A549 treated with dexamethasone at 1 μM for 4 hours (cell line): ENCODE measurements at places on chromosomes 4 and X. TPM values are rescaled to one million over a fixed set of nuclear protein-coding genes. Genes with fewer than 3 reads are reported as not detected.

LNX1 gene
- total RNA-seq, result 0.04 to 0.08 TPM in 2 of 5 replicates, not detected in the others

KIAA1210 gene
- total RNA-seq, result 0.01 to 0.02 TPM (median 0.01 TPM) in 3 of 5 replicates, not detected in the others

LDB2 gene
- total RNA-seq, result not detected in 5 replicates

SH3RF1 gene
- total RNA-seq, result 7.1 to 11.0 TPM (median 9.3 TPM) in 5 replicates

CDS1 gene
- 0.33 to 0.63 TPM (median 0.60 TPM) in 5 replicates for total RNA-seq

CT83 gene
- not detected in 5 replicates for total RNA-seq

FGF2 gene
- 27.3 to 61.3 TPM (median 49.2 TPM) in 5 replicates for total RNA-seq

PAGE5 gene
- not detected in 5 replicates for total RNA-seq

FGD1 gene
- total RNA-seq, result 4.6 to 8.0 TPM (median 6.9 TPM) in 5 replicates

HSFX3 gene
- not detected in 5 replicates for total RNA-seq

GUCY1A1 gene
- not detected in 5 replicates for total RNA-seq

KCND1 gene
- total RNA-seq, result 0.70 to 1.4 TPM (median 1.1 TPM) in 5 replicates

RASGEF1B gene
- total RNA-seq, result 0.04 to 0.05 TPM (median 0.05 TPM) in 4 of 5 replicates, not detected in the other

HERC6 gene
- 2.9 to 3.9 TPM (median 3.2 TPM) in 5 replicates for total RNA-seq

ADAM29 gene
- not detected in 5 replicates for total RNA-seq

MTNR1A gene
- 0.38 to 0.88 TPM (median 0.58 TPM) in 5 replicates for total RNA-seq

ZRSR2 gene
- 9.6 to 12.5 TPM (median 10.9 TPM) in 5 replicates for total RNA-seq

LINC00632 gene
- total RNA-seq, result 1.3 to 1.7 TPM (median 1.4 TPM) in 5 replicates

SCML1 gene
- total RNA-seq, result 4.5 to 6.2 TPM (median 5.1 TPM) in 5 replicates

MMRN1 gene
- total RNA-seq, result not detected in 5 replicates

XPNPEP2 gene
- total RNA-seq, result not detected in 5 replicates

HUWE1 gene
- total RNA-seq, result 54.8 to 91.1 TPM (median 85.1 TPM) in 5 replicates

ABCG2 gene
- total RNA-seq, result 15.2 to 18.9 TPM (median 18.6 TPM) in 5 replicates

HERC5 gene
- total RNA-seq, result 3.6 to 5.0 TPM (median 4.5 TPM) in 5 replicates

TACR3 gene
- total RNA-seq, result not detected in 5 replicates

GLOD5 gene
- total RNA-seq, result not detected in 5 replicates

AKAP14 gene
- total RNA-seq, result not detected in 5 replicates

ERAS gene
- total RNA-seq, result 0.06 to 0.15 TPM (median 0.07 TPM) in 3 of 5 replicates, not detected in the others

CASK gene
- 20.4 to 24.9 TPM (median 23.4 TPM) in 5 replicates for total RNA-seq
